ENCODE measurements at places on chromosomes 12 and 14. TPM values are rescaled to one million over a fixed set of nuclear protein-coding genes. Genes with fewer than 3 reads are reported as not detected.

SMCO2 gene
- 0.16 TPM for polyA plus RNA-seq

DNA sequence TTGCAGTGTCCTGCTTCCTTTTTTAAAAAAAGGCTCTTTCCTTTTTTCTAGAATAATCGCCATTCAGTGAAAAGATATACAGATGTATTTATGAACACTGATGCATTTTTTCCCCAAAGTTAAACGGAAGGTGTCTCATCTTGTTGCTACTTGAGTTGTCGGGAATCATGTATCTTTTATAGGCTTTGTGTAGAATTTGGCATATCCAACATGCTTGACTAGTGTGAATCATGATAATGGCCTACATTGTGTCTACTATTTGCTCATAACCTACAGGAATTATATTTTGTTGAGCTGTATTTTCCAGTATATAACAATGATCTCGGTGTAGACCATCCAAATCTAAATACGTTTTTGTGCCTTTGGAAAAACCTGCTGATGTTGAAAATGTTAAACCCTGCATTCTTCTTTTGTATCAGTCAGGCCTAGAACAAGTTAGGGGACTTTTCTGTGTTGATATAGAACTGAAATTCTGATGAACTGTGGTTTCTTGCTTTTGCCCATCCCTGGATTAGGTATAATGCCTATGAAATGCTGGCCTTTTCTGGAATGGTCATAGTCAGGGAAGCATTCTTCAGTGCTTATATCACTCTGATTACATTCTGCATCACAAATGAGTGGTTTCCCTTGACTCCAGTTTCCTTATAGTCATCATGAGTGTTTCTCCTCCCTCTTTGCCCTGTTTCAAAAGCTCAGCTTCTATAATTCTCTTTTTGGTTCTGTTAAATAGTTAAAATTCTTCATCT, 10.8 kb downstream of the BMAL2 start:
- no peak for DNase-seq

DNA sequence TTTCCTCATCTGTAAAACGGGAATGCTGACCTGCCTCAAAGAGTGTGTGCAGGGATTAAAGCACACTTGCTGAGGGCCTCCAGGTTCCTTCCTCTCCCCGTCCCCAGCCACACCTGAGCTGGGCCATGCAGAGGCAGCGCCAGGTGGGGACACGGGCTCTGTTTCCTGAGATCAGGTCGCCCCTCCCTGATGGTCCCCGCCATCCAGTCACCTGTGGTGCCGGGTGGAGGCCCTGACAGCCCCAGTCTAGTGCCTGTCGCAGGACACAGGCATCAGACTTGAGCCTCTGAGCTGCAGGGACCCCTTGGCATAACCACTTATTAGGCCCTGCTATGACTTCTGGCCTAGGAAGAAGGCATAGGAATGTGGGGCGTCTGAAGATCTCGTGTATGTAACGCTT, 12.5 kb downstream of the CHGA start:
- DNase-seq, result no peak

GRCh38 chr14:99937475-99938244, 127.6 kb upstream of the EVL start:
- no peak for DNase-seq

GRCh38 chr12:90940872-90941499, 14.0 kb downstream of the CCER1 start:
- no peak for DNase-seq
